ENCODE measurements at places on chromosomes 6 and 20. TPM values are rescaled to one million over a fixed set of nuclear protein-coding genes. Genes with fewer than 3 reads are reported as not detected.
A peak's percentile ranks its signal among the peaks of the same experiment; 100 is the strongest.

Gene FBXO30
- polyA plus RNA-seq: 5.7 TPM

DNA sequence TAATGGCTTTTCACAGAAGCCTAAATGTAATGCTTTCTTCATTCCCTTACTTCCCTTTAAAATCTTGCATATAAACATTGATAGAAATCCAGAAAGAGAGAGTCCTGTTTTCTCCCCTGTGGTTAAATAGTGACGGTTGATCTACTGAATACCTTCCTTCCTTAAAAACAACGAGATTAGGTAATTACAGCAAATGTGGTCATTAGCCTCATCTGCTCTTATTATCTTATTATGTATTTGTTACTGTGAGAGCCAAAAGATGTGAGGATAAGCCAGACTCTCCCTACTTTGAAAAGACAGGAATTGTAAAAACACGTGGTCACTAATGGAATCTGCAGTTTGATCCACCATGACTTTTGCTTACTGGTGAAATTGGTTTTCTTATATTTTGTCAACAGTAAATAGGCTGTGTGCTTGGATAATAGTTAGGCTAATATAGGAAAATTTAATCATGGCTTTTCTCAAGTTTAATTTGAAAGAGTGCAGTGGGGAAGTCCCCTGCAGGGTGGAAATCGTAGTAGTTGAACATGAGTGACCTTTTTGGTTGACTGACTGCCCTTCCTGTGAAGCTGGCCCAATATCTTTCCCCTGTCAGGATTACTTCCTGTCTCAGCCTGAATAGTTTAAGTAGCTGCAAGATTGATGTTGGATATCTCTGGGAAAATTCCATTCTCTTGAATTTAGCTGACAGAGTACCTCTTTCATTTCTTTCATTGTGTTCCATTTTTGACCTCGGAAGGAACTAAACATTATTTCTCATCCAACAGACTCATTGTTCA is 62.8 kb downstream of the JARID2 start:
- peaks cover 45% of the 10 kb centered on the region for H3K4me1 ChIP-seq
- no peaks in the 10 kb centered on the region for H3K27me3 ChIP-seq
- DNase-seq: no peak

DNA sequence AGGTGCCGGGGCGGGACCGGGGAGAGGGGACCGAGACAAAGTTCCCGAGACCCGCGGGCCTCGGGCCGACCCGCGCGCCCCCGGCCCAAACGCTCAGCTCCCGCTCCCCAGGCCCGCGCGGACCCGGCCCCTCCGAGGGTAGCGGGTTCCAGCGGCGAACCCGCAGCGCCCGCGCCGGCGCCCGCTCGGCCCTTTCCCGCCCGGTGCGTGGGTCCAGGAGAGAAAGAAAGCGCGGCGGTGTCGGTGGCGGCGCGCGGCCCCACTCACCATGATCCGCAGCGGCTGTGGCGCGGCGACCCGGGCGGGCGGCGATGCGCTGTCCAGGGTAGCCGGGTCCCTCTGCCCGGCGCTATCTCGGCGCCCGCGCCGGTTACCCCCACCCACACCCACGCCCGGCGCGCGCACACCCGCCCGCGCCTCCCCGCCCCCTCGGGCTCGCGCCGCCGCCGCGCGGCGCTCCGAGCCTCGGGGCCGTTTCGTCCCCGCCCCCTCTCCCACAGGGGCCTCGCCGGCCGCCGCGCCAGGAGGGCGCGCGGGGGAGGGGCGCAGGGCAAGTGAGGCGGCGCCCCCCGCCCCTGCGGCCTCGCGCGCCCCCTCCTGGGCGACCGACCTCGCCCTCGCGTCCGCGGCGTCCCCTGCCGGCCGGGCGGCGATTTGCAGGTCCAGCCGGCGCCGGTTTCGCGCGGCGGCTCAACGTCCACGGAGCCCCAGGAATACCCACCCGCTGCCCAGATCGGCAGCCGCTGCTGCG is at the start of gene ELOVL2:
Gene ELOVL2 (minus strand): TSS at position 345 of the 751 bp plus-strand sequence. CDS start 75 bp downstream, at position 270.
- peaks cover 5% of the 10 kb centered on the region for H3K4me1 ChIP-seq
- H3K27me3 ChIP-seq: peaks cover 68% of the 10 kb centered on the region
- H3K27ac ChIP-seq: no peak within 1 kb of the TSS
- no peak for DNase-seq
- H3K4me3 ChIP-seq: peak within 1 kb of the TSS; percentile 54

Gene ADAM33
- polyA plus RNA-seq: 3.6 TPM

DNA sequence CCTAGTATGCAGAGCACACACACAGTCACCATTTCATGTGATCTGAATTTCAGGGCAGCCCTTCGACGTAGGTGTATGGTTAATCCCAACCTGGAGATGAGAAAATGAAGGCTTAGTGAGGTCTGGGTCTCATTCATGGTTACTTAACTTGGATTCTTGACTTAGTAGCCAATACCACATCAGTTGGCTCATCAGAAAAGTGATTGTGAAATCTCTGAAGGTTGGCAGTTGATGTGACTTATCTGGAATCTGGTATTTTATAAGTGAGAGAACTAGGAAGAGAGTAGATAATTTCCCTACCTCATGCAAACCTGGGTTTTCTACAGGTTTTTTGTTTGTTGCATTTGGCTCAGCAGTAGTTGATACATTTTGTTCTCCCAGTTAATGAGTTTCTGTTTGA is 123.7 kb downstream of the CCDC170 start:
- no peak overlapping the region for H3K4me3 ChIP-seq
- H3K36me3 ChIP-seq: no peaks in the 10 kb centered on the region
- DNase-seq: no peak
- no peak overlapping the region for H3K27ac ChIP-seq

GRCh38 chr20:8811801-8812594 is 256.9 kb upstream of the PLCB4 start:
- no peak overlapping the region for H3K4me3 ChIP-seq
- no peaks in the 10 kb centered on the region for H3K4me1 ChIP-seq
- no peaks in the 10 kb centered on the region for H3K27me3 ChIP-seq
- DNase-seq: no peak
- H3K27ac ChIP-seq: no peak overlapping the region

DNA sequence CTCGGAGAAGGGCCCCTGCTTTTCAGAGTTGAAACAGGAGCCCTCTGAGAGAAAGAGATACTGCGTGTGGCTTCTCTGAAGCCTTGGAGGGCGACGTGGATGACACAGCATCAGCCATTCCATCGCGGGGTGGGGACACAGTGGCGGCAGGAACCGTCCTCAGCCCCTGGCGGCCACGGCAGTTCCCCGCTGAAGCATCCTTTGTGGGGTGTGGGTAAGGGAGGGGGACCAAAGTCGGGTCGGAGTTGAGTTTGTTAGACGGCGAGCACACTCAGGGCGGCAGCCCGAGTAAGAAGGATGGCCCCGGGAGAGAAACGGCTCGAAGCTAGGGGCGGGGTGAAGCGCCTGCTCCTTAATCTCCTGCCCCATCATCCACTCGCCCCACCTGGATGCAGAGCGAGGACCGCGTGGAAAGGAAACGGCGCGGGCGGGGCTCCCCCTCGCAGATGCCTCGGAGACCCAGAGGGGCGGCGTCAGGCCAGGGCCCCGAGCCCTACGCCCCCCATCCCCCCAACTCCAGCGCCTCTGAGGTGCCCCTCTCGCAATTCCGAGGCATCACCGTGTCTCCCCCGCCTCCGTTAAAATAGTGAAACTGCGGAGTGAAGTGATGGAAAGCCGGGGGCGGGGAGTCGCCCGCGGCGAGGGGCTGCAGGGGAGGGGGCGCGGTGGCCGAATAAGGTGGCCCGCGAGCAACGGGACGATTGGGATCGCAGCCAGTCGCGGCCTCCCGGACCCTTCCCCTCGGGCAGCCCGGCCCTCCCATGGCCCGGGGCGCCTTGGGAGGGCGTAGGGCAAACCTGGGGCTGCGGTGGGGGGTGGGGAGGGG is 796 bp upstream of the RREB1 start:
- peak overlapping the region; percentile 68 for H3K27ac ChIP-seq
- peaks cover 6% of the 10 kb centered on the region for H3K4me1 ChIP-seq
- H3K36me3 ChIP-seq: no peaks in the 10 kb centered on the region
- peak overlapping the region; percentile 89 for H3K4me3 ChIP-seq
- DNase-seq: no peak

DNA sequence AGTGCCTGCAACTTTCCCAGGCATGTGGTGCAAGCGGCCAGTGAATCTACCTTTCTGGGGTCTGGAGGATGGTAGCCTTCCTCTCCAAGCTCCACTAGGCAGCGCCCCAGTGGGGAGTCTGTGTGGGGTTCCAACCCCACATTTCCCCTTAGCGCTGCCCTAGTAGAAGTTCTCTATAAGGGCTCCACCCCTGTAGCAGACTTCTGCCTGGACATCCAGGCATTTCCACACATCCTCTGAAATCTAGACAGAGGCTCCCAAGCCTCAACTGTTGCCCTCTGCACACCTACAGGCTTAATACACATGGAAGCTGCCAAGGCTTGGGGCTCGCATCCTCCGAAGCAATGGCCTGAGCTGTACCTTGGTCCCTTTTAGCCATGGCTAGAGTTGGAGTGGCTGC is 321.6 kb downstream of the TFAP2A start:
- no peak for DNase-seq
- no peak overlapping the region for H3K4me3 ChIP-seq
- no peak overlapping the region for H3K27ac ChIP-seq
- no peaks in the 10 kb centered on the region for H3K36me3 ChIP-seq

GRCh38 chr6:142612956-142613355 is 311.1 kb downstream of the ADGRG6 start:
- no peak overlapping the region for H3K27ac ChIP-seq
- DNase-seq: no peak
- no peaks in the 10 kb centered on the region for H3K4me1 ChIP-seq
- H3K36me3 ChIP-seq: no peaks in the 10 kb centered on the region
- no peak overlapping the region for H3K4me3 ChIP-seq

Gene PRL
- 10.5 TPM for polyA plus RNA-seq

Gene WFDC5
- polyA plus RNA-seq: 6.1 TPM

DNA sequence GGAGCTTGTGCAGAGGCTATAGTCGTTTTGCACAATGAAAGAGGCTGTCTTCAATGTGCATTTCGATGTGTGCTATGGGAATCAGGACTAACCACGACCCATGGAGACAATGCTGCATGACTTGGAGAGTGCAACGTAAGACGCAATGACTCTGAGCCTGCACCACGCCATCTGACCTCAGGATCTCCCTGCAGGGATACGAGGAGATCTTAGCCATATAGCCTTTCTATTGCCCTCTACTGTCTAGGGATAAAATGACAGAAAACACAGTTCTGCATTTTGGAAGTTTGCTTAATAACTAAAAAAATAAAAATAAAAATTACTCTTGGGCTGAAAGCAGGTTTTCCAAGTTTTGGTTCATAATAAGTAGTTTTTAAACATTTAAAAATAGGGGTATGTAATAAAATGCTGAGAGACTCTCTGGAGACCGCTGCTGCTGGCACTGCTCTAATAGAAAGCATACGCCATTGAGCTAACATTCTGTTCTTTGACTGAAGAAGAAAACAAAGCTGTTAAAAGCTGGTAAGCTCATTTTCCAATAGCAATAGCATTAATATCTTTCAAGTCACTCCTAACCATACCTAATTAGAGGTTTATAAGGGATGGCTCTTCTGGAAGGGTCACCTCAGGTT is 87.2 kb downstream of the PDE7B start:
- no peak overlapping the region for H3K4me3 ChIP-seq
- no peaks in the 10 kb centered on the region for H3K36me3 ChIP-seq
- no peaks in the 10 kb centered on the region for H3K27me3 ChIP-seq
- no peaks in the 10 kb centered on the region for H3K4me1 ChIP-seq
- no peak for DNase-seq

DNA sequence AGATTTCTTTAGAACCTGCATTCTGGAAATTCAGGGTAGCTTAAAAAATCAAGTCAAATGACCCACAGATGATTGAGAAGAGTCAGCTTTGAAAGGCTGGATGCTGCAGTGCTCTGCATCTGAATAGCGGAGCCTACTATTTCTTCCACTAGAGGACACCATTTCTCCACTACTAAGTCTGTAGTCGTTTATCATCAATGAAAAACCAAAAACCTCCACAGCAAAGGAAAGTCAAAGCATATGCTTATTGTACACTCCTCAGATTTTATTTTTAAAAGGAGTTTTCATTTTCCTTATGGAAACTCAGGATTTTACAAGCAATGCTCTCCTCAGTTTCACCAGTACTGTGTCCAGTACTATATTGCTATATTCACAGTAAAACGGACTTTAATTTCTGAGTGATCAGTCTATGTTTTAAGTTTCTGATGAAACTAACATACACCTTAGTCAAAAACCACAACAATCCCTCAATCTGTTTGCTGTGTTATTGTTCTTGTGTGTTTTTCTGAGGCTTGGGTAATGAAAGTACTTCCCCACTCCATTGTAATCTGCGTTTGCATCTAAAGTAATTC is 50.5 kb upstream of the ENPP5 start:
- H3K27ac ChIP-seq: no peak overlapping the region
- H3K36me3 ChIP-seq: no peaks in the 10 kb centered on the region
- H3K4me1 ChIP-seq: peaks cover 5% of the 10 kb centered on the region

Gene FAM184A
- 3.3 TPM for polyA plus RNA-seq

Gene OR2B6
- polyA plus RNA-seq: 0.87 TPM

Gene ZC2HC1B
- polyA plus RNA-seq: 0.21 TPM

Gene NKX2-4
- polyA plus RNA-seq: under 0.01 TPM

- DNase-seq: no peak
- H3K4me1 ChIP-seq: peaks cover 53% of the 10 kb centered on the region
- H3K27me3 ChIP-seq: no peaks in the 10 kb centered on the region
- H3K27ac ChIP-seq: peak overlapping the region; percentile 86
These were observed 100.7 kb downstream of the NOL4L start for GRCh38 chr20:32484225-32484957.

DNA sequence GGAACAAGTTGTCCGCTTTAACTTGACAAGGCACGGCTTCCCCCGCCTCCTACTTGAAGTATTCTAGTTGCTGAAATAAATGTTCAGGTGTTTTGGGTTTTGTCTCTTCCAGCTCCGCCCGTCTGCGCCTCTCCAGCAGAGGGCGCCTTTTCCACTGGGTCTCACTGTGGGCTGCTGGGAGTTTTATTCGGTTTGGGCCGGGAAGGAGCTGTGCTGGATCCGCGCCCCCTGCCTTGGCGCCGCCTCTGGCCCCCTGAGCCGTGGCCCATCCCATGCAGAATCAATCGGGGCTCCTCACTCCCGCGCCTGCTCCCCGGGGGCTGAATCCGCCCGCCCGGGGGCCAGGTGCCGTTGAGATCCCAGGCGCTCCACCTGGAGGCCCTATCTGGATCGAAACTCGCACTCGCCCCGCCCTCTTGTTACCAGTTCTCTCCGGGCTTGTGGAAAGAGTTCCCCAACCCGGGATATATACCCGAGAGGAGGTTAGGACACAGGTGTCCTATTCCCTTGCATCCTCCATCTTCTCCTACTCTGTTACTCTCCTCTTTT is 51.0 kb upstream of the TCF21 start:
- H3K27me3 ChIP-seq: peaks cover 2% of the 10 kb centered on the region
- H3K4me1 ChIP-seq: peaks cover 5% of the 10 kb centered on the region
- H3K36me3 ChIP-seq: no peaks in the 10 kb centered on the region
- peak; percentile 48 for DNase-seq
- peak overlapping the region; percentile 31 for H3K4me3 ChIP-seq

Gene EYA4
- polyA plus RNA-seq: 9.5 TPM

GRCh38 chr20:18272451-18272850 is 15.9 kb upstream of the ZNF133 start:
- H3K27me3 ChIP-seq: peaks cover 6% of the 10 kb centered on the region
- H3K4me1 ChIP-seq: no peaks in the 10 kb centered on the region
- DNase-seq: no peak

GRCh38 chr6:108736002-108736361 is 112.2 kb upstream of the ARMC2 start:
- H3K36me3 ChIP-seq: no peaks in the 10 kb centered on the region
- H3K4me1 ChIP-seq: no peaks in the 10 kb centered on the region
- H3K27ac ChIP-seq: no peak overlapping the region

Gene IMPG1
- 0.07 TPM for polyA plus RNA-seq

Gene TCP11
- 0.30 TPM for polyA plus RNA-seq

GRCh38 chr6:54083287-54083686 is 28.0 kb upstream of the MLIP start:
- H3K4me1 ChIP-seq: no peaks in the 10 kb centered on the region
- no peak for DNase-seq
- no peak overlapping the region for H3K4me3 ChIP-seq
- H3K27me3 ChIP-seq: no peaks in the 10 kb centered on the region
- H3K36me3 ChIP-seq: no peaks in the 10 kb centered on the region
- H3K27ac ChIP-seq: no peak overlapping the region
